Stimulated activated naive CD4-positive, alpha-beta T cell treated with Interleukin-2 at 50 U/mL for 16 hours (primary cell): ENCODE measurements at places on chromosomes 11 and 22.

DNA sequence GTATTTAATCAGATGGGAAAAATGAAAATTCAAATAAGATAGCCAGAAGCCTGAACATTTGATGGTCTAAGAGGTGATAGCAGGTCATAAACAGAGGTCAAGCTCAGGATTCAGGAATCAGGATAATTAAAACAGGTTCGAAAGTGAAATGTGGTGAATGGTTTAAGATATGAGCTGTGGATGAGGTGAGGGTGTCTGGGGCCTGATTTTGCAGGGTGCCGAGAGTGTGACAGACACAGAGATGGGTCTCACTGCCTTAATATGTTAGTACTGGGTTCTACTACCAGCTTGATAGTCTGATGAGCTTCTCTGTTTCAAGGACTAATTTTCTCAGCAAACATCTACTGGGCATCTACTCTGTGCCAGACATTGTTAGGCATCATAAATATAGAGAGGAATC is 19.9 kb upstream of the EMSY start:
- DNase-seq = no peak

- no peak for DNase-seq
Measured at GRCh38 chr22:33722816-33723215, 197.5 kb downstream of the LARGE1 start.

DNA sequence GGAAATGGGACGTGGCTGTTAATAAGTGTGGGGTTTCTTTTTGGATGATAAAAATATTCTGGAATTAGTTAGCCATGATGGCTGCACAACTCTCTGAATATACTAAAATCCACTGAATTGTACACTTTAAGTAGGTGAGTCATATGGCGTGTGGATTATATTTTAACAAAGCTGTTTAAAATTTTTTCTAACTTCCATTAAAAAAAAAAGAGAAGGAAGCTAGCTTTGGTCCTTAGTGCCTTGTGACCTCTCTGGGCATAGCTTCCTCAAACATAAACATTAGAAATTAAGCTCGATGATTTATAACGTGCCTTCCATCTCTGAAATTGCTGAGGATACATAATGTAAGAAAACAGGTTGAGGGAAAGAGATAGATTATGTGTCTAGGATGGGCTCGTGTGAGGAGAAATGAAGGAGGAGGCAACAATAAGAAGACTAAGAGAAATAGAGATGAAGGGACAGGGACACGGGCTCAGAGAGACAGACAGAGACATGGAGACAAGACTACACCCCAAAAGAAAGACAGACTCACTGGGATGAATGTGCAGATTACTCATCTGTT is 20.0 kb downstream of the IRAG1 start:
- DNase-seq = no peak

DNA sequence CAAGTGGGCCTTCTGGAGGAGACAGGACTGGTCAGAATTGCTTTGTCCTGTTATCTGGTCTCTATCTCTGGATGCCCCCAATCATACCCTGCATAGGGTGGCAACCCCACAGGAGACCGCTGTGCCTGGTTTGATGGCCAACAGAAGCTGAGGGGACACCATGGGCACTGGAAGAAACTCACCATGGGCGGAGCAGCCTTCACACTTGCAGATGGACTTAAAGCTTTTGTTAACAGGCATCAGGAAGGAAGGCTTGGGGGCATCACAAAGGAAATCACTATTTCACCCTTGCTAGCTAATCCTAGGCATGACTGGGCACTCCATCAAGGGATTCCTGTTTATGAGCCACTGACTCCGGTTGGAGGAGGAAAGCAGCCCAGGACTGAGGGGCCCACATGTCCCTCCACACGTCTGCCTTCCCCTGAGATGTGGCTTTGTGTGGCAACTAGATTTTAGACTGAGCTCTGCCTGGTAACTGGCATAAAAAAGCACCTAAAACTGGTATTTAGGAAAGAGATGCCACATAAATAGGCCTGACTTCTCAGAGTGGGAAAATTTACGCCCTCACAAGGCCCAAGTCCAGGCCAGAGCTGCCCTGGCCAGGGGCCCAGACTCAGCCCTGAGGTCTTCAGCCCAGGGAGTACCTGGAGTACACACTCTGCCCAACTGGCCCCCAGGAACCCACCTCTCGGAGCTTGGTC is 57.0 kb upstream of the LYVE1 start:
- DNase-seq = no peak

GRCh38 chr11:12914400-12914912 is 94.7 kb upstream of the RASSF10 start:
- DNase-seq = no peak

- DNase-seq = no peak
Measured at GRCh38 chr22:24027991-24028390, 16.9 kb downstream of the CABIN1 start.

GRCh38 chr11:882596-882995 is 28.0 kb downstream of the CHID1 start:
- no peak for DNase-seq

GRCh38 chr22:29093501-29094300 is 20.9 kb downstream of the KREMEN1 start:
- no peak for DNase-seq

DNA sequence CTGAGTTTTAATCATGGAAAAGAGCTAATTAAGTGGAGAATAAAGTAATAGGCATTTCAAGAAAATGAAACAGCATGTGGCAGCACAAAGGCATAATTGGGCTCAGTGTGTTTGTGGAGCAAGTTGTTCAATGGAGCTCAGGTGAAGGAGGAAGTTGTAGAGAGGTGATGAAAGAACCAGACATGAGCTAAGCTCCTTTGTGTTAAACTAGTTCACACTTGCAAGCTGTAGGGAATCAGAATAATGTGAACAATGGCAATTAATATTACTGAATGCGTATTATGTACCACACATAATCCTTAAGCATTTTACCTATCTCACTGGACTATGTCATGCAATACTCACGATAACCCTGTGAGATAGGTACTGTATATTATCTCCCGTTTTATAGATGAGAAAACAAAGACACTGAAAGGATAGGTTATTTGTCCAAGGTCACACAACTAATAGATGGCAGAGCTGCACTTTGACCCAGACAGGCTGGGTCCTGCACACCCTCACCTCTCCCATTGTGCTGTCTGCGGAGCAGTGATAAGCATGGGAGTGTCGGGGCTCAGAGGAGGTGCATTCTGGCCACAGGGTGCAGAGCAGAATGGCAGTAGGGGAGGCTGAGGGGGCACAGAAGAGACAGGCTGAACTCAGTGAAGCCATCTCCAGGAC is 8.9 kb downstream of the OLFML1 start:
- no peak for DNase-seq

DNA sequence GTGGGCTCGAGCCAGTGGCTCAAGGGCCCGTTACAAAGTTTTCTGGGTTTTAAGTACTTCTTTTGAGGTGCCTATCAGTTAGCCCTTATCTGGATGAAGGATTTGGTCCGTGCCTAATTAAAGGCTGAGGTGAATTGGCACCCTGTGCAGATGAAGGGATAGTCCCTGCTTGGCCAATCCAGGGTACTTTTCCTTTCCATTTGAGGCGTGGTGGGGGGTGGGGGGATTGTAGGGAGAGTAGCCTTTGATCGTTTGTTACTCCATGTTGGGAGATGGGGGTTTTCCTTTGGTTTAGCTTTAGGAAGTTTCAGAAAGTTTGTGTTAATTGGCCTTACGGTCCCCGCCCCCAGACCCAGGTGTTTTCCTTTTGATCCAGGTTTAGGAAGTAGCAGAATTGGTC is 170.8 kb downstream of the DDX10 start:
- no peak for DNase-seq

- no peak for DNase-seq
Measured at GRCh38 chr11:72338266-72338665, 94.3 kb upstream of the PHOX2A start.

DNA sequence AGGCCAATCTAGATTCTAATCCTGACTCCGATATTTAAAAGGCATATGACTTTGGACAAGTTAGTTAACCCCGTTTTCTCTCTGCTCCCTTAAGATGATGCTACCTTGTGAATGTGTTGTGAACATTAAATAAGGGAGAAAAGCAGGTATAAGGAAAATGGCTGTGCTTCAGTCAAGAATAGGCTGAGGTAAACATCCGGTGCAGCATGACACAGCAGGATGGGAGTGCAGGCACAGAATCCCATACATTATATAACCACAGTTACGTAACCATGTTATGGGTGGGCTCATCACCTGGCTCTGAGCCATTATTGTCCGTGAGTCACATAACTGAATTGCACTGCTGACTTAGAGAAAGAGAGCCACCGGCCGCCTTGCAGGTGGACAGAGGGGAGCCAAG is 382.2 kb upstream of the ANO5 start:
- DNase-seq = no peak

DNA sequence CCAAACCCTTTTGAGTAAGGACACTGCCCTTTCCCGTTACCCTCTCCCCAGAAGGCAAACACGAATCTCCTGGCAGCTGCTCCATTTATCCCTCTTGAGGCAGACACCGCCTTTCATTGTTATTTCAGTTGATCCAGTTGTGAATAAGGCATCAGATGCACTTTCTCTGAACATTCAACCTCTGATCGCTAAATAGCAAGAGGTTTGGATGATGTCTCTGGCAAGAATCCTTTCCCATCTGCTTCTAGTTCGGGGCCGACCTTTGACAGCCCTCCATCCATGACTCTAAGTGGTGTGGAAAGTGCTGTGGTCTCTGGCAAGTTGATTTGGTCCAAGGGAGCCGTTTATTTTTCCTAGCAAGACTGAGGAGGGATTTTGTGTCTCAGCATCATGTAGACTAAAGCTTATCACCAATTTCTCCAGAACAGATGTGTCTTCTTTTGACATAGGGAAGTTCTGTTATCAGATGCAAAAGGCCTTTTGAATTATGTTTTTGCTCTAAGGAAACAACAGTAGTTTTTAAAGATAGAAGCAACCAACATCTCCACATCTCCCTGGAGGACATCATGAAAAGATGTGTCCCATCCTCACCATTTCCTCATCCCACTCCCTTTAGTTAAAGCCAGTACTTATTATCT is 123.6 kb downstream of the CCDC34 start:
- no peak for DNase-seq

GRCh38 chr11:63506876-63507275 is 992 bp downstream of the LGALS12 start:
- no peak for DNase-seq

DNA sequence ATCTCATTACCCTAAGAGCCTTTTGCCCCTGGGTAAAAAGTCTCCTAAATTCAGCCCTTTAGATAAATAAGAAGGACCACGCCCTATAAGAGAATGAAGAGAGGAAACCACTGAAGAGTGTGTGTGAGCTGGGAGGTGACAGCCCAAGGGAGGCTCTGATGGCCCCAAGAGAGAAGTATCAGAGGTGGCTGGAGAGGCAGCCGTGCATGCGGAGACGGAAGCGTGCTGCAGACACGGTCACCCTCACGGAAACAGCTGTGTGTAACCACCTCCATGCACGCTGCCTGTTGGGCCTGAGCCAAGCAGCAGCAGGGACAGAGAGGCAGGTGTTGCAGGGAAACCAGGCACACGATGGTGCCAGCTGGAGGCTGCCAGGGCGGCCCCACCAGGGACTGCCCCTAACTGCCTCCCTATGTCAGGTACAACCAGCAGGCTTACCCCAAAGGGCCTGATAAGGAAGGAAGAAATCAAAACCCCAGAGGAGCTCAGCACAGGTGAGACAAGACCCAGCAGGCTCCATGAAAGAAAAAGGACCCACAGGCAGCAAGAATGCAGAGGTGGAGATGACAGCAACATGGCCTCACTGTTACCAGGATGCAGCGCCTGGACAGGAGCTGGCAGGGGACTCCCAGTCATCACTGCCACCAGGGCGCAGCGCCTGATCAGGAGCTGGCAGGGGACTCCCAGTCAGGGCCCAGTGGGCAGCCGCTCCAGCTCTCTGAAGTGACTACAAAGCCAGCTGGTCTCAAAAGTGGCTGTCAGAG is 7.8 kb downstream of the LARGE2 start:
- DNase-seq = no peak

DNA sequence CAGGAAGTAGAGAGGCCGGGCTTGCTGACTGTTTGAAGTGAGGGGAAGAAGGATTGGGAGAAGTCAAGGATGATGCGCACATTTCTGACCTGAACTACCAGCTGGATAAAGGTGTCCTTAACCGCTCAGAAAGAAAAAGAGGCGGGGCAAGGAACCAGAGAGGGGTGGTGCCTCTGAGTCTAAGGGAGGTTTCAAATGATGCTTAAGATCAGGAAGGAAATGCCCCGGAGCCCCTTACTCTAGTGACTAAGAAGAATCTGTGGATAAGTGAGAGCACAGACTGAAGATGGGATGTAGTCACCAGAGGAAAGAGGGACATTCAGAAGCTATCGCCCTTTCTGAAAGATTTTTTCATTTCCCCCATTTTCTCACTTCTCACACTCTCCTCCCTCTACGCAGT is 12.7 kb downstream of the DCHS1 start:
- no peak for DNase-seq
